T-helper 2 cell (primary cell): ENCODE measurements at places on chromosomes 1 and 21.

- DNase-seq: no peak
Observed at GRCh38 chr1:218304281-218305039, 19.4 kb downstream of the RRP15 start.

- DNase-seq: no peak
Observed at GRCh38 chr21:28943631-28944030, 49.0 kb downstream of the LTN1 start.

DNA sequence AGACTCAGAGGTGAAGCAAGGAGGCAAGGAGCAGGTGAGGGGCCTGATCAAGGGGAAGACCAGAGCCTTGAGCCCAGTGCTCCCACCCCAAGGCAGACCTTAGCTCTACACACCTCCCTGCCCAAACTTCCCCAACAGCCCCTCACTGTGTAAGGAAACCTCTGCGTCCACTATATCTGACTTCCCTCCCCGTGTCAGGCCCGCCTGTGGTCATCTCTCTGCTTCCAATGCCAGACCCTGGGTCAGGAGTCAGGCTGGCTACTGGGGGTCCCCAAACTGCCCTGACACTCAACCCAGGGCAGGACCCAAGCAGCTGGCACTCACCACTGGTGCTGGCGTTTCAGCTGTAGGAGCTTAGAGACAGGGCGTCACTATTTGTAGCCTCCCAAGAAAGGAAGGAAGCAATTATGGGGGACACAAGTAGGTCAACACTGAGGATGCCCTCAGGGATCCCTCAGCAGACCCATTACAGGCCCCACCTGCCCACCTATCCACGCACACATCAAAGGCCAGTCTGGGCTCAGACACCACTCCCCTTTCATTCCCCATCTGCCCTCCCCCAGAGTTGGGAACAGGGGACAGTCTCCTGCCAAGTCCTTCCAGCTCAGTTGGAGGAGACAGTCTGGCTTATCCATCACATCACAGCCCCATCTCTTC lies 811 bp upstream of the S100A3 start:
- no peak for DNase-seq

DNA sequence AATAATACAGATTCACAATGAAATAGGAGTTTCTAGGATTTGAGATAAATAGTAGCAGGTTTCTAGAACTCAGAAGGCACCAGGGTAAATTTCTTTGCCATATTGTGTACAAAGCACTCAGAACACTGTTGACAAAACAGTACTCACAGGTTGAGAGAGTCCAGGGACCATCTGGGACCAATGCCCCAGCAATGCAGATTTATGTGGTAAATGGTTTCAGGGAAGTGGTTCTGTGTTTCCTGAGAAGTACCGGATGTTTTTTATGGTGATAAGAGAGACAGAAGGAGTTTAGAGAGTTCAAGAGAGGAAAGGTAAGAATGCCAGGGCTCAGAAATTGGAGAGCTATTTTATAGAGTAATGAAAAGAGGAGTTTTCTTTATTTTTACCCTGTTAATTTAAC lies 29.6 kb upstream of the DIPK1A start:
- no peak for DNase-seq

DNA sequence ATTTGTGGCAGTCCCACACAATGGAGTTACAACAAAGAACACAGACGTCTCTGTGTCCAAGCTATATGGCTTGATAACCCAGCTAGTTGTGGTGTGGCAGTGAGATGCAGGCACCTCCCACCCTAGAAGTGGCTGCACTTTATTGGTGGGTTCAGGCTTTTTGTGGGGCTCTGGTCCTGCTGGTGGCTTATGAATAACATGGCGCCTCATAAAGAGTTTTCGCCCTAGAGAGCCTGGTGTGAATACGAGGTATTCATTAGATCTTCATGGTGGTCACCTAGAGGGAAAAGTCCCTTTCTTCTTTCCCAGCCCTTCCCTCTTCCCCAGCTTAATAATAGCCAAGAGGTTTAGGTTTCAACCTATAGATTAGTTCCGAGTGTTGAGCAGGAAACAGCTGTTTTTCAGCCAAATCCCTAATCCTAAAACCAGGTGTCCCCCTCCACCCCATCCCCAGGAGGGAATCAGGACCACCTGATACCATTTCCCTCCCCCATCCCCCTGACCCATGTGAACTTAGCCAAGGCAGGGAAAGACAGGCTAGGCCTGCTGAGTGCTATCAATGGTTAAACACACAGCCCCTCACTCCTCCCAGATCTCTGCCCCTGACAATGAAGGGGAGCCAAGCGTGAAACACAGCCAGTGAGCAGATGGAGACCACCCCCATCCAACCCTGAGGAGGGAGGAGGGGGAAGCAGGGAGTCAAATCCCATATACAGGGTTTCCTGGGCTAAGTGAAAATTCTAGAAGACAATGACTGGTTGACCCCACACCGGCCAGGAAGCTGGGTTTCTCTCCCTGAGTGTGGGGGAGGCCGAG lies 58.2 kb downstream of the NFASC start:
- DNase-seq: no peak
